ENCODE measurements at places on chromosomes 1 and 21. TPM values are rescaled to one million over a fixed set of nuclear protein-coding genes. Genes with fewer than 3 reads are reported as not detected.

DNA sequence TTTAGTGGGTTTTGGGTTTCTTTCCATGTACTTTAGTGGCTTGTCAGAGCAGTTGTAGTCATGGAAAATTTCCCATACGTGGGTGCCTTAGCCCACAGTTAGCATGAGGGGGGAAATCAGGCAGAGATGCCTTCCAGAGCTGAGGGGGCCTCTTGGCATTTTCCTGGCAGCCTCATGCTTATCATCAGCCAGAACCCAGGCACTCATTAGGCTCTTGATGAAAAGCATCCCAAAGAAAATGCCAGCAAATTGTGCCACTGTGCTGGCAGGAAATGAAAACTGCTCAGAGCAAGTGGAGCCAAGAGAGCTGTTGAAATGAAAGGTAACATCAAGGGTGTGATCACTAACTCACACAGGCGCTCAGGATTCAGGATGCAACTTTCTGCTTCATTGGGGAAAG lies 128.0 kb downstream of the TNNI3K start:
- no peak for DNase-seq

GRCh38 chr1:57010511-57010910 lies 44.7 kb upstream of the C8B start:
- no peak for DNase-seq

- DNase-seq = no peak
Observed at GRCh38 chr1:70874063-70874462, 173.6 kb downstream of the PTGER3 start.

DNA sequence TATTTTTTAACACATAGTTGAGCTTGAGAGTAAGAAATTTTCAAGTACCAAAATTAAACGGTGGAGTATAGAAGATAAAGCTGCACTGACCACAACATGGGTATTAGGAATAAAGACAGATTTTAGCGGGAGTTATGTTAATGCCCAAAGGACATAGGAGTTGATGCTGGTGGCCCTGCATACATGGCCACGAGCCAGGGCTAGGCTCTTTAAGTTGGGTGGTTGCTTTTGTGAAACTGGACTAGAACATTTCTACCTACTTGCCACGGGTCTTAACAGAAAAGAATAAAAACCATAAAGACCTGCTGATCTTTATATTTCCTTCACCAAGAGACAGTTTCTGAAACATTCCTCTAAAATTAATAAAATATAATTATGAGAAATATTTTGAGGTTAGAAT lies 14.9 kb downstream of the EDEM3 start:
- DNase-seq = no peak

- no peak for DNase-seq
Observed at GRCh38 chr1:206851341-206852010, 13.9 kb upstream of the IL20 start.

Gene FAM151A
- total RNA-seq = not detected

Gene BMP8B
- 3.4 TPM for total RNA-seq

Gene LYSMD1
- 3.1 TPM for total RNA-seq

Gene MYOG
- total RNA-seq = not detected

Gene PITHD1
- total RNA-seq = 17.8 TPM

Gene NPL
- total RNA-seq = 9.7 TPM

All from pancreas (tissue), 10 donors.